ENCODE measurements at places on chromosomes 4 and X.

- no peak for DNase-seq
These were observed 7.3 kb downstream of the SPARCL1 start for GRCh38 chr4:87521757-87522374.

GRCh38 chr4:81786063-81786763 is 314.5 kb upstream of the RASGEF1B start:
- DNase-seq, result no peak

GRCh38 chrX:46279925-46280313 is 265.3 kb downstream of the ZNF674 start:
- no peak for DNase-seq

GRCh38 chr4:24582235-24582832 is 2.0 kb downstream of the DHX15 start:
- DNase-seq, result no peak

GRCh38 chr4:100838286-100838685 is 320.5 kb upstream of the EMCN start:
- DNase-seq, result no peak

Data from RWPE2 (cell line).